ENCODE measurements at places on chromosomes 2 and 18.

DNA sequence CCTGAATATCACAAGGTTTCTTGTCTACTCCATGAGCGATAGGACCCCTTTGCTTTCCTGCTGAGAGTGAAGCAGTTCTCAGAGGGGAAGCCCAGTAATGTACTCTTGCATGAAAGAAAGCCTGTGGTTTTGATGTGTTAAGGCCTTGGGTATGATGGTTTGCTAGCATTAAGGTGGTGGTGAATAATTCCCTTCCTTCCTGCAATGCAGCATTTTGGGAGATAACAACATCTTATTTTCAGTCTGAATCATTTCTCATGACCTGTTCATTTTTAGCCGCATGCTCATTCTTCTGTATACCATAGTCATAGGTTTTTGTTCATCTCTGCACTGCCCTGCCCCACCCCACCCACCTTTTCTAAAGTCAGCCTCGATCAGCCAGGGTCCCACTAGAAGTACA, 66.2 kb downstream of the HNMT start:
- DNase-seq, result no peak

DNA sequence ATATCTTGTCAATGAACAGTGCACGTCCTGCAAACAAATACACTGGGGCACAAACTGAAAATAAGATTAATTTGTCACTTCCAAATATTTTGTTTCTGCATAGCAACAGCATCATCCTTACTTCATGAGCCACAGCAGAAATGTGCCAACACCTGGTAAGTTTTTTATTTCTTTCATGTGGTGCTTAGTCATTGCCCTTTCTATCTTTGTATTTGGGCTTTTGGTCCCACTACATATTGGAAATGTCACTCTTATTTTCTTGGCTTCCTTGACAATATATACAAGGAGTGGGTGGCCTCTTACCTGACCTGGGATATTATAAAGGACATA, 208.0 kb downstream of the RBM43 start:
- no peak for DNase-seq

- DNase-seq, result no peak
Measured at GRCh38 chr2:16278421-16279200, 338.3 kb downstream of the MYCN start.

DNA sequence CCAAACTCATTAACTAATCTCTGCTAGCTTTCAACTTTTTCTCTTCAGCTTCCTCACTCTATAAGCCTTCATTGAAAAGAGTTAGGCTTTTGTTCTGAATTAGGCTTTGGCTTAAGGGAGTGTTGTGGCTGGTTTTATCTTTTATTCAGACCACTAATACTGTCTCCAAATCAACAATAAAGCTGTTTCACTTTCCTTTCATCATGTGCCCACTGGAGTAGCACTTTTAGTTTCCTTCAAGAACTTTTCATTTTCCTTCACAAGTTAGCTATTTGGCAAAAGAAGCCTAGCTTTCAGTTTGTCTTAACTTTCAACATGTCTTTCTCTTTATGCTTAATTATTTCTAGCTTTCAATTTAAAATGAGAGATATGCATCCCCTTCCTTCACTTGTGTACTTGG, 271.7 kb upstream of the FSIP2 start:
- no peak for DNase-seq

- DNase-seq, result no peak
Measured at GRCh38 chr2:100197631-100198153, 55.3 kb upstream of the AFF3 start.

DNA sequence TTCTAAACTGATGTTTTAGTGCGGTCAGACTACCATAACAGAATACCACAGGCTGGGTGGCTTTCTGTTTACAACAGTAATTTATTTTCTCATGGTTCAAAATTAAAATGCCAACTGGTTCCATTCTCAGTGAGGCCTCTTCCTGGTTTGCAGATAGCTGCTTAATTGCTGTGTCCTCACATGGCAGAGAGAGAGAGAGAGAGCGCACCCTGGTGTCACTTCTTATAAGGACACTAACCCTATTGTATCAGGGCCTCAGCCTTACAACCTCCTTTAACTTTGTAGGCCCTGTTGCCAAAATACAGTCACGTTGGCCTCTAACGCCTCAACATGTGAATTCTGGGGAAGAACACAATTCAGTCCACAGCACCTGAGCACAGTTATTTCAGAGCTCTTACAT, 37.5 kb upstream of the ZNF385B start:
- no peak for DNase-seq

- no peak for DNase-seq
Measured at GRCh38 chr2:23824777-23825212, 102.1 kb downstream of the ATAD2B start.

GRCh38 chr2:73111073-73112025, 1.4 kb downstream of the RAB11FIP5 start:
- DNase-seq, result no peak

- DNase-seq, result no peak
Measured at GRCh38 chr18:69874058-69874457, 73.6 kb downstream of the CD226 start.

- no peak for DNase-seq
Measured at GRCh38 chr18:57976230-57976773, 67.7 kb upstream of the NEDD4L start.

GRCh38 chr2:105645031-105645937, 99.4 kb upstream of the NCK2 start:
- DNase-seq, result no peak

DNA sequence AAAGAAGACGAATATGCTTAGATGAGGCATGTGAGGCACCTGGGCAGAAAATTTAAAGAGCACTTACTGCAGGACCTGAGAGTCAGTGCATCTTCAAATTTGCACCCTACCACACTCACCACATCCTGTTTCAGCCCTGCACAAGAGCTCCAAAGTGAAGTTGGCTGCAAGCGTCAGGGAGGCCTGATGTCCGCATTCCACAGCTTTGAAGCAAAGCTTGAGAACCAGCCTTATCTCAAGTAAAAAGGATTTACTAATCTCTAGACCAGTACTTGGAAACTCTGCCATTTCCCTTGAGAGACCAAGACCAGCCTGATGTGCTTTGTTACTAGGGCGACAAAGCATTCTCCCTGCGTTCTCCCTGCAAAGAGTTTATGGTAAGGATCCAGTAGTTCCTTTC, 3.4 kb upstream of the ASNSD1 start:
- DNase-seq, result no peak

DNA sequence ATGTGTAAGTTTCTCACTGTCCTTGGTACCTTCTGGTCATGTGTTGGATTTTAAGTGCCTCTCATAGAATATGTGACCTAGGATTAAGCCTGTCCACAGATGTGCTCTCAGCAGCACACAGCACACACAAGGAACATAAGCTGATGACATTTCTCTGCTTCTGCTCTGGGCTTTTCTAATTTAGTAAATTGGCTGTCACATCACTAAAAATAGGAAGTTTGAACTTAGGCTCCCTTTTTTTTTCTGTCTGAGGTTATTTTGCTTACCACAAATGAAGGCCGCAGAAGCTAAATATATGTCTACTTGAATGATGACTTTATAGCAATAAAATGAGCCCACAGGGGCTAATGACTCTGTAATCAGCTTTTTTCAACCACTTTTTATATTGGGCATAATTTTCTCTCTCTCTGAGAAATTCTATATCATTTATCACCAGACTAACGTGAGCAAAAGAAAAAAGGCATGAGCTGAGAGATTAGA, 150.2 kb upstream of the KLHL14 start:
- DNase-seq, result no peak

DNA sequence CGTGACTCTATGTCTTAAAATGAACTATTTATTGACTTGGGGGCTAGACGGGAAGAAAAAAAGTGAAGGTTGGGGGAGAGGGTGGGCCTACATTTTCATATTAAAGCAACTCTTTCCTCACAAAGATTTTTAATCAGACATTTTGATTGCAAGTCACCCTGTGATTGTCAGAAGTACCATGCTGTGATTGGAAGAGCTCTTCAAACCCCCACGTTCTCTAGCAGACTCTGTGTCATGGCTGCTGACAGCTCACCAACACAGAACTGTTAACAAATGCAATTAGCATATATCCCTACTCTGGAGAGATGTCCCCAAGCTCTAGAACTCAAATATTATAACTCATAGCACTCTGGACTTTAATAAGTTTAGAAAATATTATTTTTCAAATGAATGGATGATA, 428.4 kb upstream of the DCC start:
- no peak for DNase-seq

DNA sequence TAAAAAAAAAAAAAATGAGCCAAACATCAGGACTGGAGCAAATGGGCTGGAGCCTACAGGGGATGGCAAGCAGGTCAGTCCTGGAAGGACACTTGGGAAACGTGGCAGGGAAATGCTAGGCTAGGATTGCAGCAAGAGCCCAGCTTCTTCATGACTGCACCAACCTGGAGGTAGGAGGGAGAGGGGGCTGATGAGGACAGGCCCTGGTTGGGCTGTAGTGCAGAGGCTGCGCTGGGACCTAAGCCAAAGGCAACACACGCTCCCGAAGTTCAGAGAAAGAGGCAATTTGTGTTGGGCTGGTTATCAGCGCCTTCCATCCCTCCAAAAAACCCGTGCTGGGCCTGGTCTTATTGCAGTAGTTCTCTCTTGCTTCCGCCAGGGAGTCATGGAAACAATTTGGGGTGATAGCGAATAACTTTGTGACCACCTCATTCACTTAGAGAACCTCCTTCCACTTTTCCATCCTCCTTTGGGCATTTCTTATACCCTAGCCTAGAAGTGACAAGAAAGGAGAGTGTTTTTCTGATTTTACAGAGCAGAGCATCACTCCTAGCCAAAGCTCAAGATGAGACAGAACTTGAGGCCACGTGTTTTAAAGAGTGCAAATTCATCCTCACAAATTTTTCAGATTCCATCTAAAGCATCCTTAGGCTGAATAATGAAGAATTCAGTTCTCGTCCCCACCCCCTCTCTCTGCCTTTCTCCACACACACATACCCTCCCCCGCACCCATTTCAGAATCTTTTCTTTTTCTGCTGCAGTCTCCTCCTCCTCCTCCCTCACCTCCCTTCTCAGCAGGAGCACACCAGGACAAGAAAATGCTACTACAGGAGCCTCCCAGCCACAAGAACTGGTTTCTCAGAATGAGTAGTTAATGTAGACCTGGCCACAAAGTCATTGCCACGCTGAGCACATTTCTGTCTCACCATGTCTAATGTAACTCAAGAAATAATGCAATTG, 82.5 kb upstream of the STPG4 start:
- DNase-seq, result no peak

- DNase-seq, result no peak
Measured at GRCh38 chr18:36449451-36449850, 151.9 kb downstream of the FHOD3 start.

DNA sequence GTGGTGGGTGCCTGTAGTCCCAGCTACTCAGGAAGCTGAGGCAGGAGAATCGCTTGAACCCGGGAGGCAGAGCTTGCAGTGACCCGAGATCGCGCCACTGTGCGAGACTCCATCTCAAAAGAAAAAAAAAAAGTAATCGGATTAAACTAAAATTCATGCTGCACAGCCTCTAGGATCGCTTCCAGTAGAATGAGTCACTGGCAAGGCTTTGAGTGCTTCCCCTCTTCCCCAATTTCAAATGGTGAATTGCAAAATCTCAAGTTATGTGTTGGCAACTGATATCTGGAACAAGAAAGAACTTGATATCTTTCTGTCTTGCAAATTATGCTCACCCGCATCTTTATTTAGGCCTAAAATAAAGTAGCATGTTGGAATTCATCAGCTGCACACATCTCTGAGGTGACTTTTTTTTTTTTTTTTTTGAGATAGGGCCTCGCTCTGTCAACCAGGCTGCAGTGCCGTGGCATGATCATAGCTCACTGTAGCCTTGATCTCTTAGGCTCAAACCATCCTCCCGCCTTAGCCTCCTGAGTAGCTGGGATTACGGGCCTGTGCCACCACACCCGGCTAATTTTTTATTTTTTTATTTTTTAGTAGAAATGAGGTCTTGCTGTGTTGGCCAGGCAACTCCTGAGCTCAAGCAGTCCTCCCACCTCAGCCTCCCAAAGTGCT, 12.7 kb downstream of the TTC39C start:
- no peak for DNase-seq
